AG10803 (cell line): ENCODE measurements at places on chromosomes 3 and 15.

- DNase-seq, result no peak
Observed at GRCh38 chr15:82710208-82710555, 507 bp upstream of the AP3B2 start.

DNA sequence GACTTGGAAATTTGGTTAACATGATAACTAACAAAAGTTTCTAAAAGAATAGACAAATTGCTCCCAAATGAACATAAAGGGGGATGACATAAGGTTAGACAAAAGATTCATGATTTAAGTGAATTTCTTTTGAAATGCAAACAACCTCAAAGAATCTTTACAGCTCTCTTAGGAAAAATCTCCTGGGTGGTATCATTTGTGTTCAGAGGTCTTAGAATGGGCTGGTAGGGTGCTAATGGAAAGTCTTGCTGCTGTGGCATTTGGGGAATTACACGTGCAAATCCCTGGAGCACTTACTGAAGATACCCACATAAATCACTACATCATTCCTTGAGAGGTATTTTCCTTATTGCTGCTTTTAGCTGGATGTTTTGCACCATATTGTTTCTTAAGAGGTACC lies 14.4 kb upstream of the ROBO2 start:
- no peak for DNase-seq

DNA sequence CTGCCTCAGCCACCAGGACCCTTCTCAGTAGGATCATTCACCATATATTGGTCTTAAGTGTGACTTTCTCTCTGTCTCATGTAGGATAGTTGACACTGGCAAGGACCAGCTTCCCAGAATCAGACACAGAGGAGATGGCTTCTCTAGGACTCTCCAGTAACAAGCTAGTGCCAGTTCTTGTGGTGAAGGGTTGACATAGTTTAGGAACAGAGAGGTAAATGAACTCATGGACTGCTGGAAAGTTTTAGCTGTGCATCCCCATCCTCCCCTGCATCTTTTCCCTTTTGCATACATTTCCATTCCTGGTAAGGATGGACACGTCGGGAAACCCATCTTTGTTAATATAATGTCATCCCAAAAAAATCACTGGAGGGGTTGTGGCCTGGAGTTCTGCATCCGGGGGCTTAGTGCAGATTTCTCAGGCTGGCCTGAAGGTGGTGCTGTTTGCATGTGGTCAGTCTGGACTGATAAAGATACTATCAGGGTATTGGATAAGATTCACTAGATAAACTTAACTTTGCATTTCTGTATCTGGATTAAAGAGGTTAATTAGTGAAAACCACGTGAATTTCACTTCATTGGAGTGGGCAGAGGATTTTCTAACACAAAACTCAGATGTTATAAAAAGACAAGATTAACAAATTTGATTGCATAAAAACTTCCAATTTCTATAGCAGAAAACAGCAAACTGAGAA lies 110.8 kb downstream of the TBC1D2B start:
- peak; percentile 53 for DNase-seq

- DNase-seq, result no peak
Observed at GRCh38 chr15:56667517-56667916, 65.8 kb downstream of the ZNF280D start.
